ENCODE measurements at places on chromosomes 3 and 15.

GRCh38 chr3:80338366-80338765 lies 570.6 kb upstream of the ROBO1 start:
- no peak for DNase-seq

GRCh38 chr3:172617013-172617706 lies 93.7 kb downstream of the NCEH1 start:
- no peak for DNase-seq

- no peak for DNase-seq
These were observed 496.0 kb upstream of the THBS1 start for GRCh38 chr15:39084674-39085530.

DNA sequence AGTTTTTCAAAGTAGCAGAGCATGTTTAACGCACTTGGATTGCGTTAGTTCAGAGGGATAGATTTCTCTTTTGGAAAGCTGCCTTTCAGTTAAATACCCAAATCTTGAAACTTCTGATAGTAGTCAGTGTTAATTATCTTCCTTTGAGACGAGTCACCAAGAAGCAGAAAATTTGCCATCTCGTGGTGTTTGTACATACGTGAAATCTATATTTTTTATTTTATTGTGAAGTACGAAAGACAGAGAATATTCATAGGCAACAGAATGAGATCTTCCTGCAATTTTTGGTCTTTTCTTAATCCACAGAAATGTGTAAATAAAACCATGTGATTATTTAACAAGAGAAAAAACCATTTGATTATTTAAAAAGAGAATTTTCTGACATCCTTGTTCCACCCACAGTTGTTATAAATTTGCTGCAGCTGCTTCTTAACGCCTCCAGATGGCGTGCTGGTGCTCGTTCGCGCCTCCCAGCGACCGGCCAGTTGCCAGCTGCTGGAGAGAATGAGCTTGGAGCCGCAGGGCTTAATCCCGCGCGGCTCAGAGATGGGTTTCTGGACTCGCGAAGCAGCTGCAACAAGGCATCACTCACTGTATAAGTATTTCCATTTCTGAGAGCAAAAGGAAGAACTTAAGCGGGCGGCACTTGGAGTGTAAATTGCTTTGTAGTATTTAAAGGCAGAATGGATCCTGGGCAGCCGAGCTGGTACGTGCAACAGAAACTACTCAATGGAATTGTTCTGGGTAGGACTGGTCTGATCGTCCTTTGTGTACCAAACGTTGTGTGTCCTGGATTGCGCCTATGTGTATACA lies 10.5 kb upstream of the SLITRK3 start:
- DNase-seq, result peak; percentile 65

DNA sequence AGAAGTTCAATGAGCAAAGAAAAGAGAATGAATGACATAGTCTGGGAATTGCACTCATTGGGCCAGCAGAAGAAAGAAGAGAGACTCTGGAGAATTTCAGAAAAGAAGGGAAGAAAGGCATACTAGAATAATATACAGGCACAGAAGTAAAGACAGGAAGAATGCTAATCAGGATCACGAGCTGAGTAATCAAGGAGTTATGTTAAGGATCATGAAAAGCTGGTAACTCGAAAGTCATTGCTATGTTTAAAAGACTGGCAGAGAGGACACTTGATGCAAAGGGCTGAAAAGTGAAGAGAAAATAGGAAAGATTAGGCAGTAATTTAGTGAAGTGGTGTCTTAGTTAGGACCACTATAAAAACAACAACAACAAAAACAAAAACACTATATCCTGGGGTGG lies 284.1 kb downstream of the ZBBX start:
- DNase-seq, result no peak

- DNase-seq, result no peak
These were observed 1003.5 kb downstream of the AGBL1 start for GRCh38 chr15:87083201-87083600.

GRCh38 chr15:100928632-100929280 lies 9.6 kb downstream of the LRRK1 start:
- peak; percentile 61 for DNase-seq

DNA sequence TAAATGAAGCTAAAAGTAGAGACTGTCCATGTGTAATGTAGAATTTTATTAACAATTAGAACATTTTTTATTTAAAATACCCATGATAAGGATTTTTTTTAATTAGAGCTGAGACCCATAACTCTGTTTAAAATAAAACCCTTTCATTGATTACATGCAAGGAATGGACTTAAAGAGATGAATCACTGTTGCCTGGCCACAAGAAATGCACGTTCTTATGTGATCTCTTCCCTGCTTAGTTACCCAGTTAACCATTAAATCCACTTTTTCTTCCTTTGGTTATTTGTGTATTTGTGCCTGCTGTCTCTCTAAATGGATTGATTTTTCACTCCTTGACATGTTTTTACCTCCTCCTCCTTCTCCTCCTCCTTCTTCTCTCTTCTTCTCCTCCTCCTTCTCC lies 83.3 kb upstream of the SLITRK3 start:
- DNase-seq, result no peak

DNA sequence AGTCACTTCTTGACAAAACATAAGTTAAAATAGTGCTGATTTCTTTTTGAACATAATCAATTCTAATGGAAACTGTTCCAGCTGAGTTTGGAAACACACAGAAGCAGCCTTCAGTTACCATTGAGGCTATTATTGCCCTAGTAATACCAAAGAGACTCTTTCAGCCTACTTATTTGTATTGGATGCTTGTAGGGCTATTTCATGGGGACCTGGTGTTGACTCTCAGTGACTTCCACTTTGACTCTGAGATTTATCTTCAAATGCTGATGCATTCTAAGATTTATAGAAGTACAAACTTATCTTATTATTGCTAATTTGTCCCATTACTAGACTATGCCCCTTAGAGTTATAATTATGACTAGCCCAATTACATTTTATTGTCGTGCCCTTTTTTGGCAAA lies 67.4 kb downstream of the CMSS1 start:
- no peak for DNase-seq

- DNase-seq, result peak; percentile 11
These were observed 80.0 kb downstream of the SQOR start for GRCh38 chr15:45714590-45715488.

DNA sequence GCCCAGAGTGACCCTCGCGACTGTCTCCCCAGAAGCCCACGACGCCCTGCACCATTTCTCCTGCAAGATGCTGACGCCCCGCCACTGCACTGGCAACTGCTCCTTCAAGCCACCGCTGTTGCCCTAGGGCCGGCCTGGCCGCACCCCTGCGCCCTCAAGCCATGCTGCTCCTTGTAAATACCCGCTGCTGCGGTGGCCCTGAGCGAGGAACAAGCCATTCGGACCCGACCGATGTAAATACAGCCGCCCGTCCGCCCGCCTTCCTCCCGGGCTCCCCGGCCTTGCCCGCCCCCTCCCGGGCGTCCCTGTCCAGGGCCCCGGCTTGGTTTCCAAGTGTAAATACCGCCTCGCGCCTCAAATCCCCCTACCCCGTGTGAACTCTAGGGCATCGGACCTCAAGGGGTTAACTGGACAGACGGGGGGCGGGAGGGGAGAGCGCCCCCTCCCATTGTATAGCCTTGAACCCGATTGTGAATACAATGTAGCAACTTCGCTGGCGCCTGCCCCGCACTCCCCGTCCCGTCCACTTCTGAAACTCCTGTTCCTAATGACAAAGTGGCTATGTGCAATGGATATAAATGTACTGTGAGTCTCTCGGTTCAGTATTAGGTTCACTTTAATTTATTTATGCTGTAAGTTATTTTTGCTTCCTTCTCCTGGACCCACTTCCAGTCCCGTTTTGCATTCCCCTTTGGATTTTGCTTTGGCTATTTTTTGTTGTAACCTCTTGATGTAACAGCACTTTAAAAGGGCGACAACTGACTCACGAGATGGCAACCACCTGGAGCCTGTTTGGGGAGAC lies 5.9 kb downstream of the RNU6-1 start:
- DNase-seq, result no peak

GRCh38 chr3:34783876-34784275 lies 855.4 kb upstream of the ARPP21 start:
- DNase-seq, result no peak

- DNase-seq, result no peak
These were observed 407.3 kb downstream of the TBL1XR1 start for GRCh38 chr3:176789947-176790346.

DNA sequence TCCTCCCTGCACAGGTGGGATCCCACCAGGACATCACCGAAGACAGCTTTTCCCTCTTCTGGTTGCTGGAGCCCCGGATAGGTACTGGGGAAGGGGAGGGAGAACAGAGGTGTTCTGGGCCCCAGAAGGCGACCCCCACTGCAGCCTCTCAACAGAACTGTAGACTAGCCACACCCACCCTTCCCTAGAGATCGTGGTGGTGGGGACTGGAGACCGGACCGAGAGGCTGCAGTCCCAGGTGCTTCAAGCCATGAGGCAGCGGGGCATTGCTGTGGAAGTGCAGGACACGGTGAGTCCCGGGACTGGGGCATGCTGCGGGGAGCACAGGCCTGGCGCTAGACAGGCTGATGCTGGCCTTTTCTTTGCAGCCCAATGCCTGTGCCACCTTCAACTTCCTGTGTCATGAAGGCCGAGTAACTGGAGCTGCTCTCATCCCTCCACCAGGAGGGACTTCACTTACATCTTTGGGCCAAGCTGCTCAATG lies 809 bp downstream of the NDUFAF3 start:
- no peak for DNase-seq

DNA sequence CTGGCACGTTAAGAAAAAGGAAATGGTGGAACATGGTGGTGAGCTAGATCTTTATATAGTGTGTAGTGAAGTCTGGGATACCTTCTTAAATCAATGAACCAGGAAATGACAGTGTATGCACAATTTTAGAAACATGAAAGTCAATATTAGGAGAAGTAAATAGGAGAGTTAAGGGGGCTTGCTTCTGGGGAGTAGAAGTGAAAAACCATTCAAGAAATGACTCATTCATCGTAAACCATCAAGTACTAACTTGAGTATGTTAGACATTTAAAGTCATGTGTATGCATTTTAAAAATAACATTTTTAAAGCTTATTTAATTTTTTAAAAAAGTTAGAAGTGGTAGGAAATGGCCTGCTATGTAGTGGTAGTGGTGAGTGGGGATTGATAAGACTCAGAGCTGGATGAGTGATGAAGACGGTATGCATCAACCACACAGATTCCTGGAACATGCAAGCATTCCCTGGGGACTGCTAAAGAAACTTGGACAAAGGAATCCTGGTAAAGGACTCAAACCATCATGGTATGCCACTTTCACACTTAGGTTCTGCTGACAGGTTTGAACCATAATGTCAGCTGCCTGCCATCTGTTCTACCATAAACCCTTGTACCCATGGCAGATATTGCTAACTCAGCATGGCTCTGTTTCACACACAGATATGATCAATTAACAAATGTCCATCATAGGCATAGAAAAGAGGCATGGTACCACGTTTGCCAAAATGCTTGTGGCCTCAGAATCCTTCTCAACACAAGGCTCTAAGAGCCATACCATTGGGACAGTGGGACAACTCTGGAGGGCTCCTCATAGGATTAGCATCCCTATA lies 28.9 kb upstream of the MITF start:
- DNase-seq, result no peak

DNA sequence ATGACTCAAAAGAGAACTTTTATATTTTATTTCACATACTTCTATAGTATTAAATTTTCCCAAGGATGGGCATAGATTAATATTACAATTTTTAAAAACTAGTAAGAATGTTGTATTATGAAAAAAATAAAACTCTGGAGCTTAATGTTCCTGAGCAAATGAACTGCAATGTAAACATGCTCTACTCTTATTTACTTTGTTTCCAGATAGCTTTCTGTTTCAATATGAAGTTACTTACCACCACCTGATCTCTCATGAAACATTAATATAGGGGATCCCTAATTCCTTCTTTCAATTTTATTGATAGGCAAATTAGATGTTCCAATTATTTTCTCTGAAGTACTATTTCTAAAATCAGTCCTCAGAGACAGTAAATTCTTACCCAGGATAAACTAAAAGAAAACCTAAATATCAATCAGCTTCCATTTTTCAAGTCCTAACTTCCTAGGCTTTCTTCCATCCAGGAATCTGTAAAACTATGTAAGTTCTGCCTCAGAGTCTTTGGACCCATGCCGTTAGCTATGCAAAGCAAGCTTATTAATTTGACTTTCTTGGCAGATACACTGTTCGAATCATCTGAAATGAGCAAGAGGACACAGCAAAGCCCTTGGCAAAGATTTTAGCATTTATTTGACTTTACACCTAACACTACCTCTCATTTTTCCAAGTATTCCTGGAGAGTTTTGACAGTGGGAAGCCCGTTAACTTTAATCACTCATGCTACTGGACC lies 93.2 kb downstream of the PLCH1 start:
- no peak for DNase-seq

GRCh38 chr15:37125143-37125542 lies 24.8 kb upstream of the MEIS2 start:
- DNase-seq, result peak; percentile 97

DNA sequence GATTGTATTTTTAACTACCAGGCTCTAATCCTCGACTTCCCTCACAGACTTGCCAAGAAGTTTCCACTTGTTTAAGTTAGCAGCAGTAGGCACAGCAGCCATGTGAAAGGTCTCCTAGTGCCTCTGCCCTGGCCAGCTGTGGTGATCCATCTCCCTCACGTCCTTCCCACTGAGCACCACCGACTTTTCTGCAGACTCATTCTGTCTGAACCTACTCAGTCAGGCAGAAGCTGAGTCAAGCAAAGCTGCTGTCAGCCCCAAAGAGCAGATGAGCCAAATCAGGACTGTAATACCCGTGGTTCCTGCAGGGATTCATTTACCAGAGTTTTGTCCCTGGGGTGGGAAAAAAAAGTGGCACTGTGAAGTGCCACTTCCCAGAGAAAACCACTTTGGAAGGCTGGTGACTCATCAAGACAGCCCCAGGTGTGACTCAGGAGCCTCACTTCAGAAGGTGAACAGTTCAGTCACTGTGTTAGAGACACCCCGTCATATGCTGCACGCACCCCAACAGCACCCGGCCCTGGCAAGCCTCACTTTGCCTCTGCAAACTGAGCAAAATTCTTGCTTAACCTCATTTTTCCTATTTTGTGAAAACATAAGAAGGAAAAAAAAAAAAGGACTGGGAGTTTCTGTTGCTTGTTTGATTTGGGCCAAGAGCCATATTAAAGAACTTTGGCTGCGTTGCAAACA lies 76.0 kb downstream of the WWTR1 start:
- no peak for DNase-seq

DNA sequence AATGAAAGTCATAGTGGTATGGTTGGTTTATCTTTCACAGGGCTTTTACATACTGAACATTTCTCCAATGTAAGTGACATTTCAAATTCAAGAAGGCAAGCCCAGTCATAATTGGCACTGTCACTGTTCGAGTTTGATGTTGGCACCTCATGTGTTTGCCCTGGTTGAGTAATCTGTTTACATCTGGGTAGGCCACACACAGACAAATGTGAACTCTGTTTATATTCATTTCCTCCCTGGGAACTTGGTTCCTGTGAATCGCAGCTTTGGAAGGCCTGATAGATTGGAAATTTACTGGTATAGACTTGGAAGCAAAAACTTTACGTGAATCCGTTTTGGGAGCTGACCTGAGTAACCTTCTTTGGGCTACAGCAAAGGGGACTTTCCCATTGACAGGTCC lies 395.2 kb upstream of the AZI2 start:
- no peak for DNase-seq
